Activated T-cell treated with anti-CD3 and anti-CD28 coated beads, Interleukin-2, amount 50 U/mL, for 4 hours (primary cell): ENCODE measurements at places on chromosomes 1 and 21. TPM values are rescaled to one million over a fixed set of nuclear protein-coding genes. Genes with fewer than 3 reads are reported as not detected.

GRCh38 chr1:147486876-147487656, 54.2 kb upstream of the BCL9 start:
- no peak for DNase-seq

- DNase-seq, result no peak
Observed at GRCh38 chr1:68347415-68347814, 102.3 kb downstream of the RPE65 start.

GRCh38 chr1:119602169-119602568, 45.9 kb downstream of the ZNF697 start:
- no peak for DNase-seq

DNA sequence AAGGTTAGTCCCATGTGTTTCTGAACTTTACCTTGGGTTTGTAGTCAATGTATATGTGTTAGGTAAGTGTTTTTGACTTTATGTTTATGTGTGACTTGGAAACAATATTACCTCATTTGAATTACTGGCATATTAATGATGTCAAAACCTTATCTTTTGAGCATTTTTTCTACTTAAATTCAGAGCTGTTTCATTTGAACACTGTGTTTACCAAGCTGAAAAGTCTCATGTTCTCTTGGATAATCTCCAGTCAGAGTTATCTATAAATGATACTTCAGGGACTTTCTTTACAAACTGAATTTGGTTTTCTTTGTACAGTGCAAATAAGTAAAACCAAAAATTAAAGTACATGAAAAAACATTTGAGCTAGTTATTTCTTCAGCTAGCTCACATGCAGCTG, 30.0 kb downstream of the ADAMTS1 start:
- DNase-seq, result no peak

DNA sequence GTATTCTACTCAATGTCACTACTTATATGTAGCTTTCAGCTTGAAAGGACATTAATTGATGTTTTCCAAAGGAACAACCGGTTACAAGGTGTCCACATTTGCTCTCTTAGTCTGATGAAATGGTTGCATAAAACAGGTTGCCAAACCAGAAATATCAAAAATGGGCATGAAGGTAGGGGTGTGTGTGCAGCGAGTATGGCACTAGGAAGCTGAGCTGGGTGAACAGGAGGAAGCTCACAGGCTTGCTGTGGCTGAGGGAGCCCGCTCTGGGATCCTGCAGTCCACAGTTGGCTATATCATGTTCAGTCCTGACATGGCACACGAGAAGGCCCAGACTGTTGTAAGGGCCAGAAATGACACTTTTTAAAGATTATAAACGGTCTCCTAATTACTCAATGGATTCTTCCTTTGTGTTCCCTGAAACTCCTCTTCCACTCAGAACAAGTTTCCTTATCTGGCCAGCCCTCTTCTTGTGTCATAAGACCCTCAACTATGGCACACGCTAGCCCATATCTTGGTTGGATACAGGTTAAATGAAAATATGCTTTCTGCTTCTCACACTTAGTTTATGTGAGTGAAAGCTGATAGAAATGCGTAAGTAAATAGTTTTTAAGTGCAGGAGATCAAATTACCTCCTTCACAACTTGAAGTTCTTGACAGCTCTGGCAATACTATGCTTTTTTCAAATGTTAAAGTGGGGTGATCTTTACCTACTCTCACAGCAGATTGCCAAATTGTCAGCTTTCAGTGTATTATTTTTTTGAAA, 201.5 kb downstream of the LMO4 start:
- DNase-seq, result no peak

DNA sequence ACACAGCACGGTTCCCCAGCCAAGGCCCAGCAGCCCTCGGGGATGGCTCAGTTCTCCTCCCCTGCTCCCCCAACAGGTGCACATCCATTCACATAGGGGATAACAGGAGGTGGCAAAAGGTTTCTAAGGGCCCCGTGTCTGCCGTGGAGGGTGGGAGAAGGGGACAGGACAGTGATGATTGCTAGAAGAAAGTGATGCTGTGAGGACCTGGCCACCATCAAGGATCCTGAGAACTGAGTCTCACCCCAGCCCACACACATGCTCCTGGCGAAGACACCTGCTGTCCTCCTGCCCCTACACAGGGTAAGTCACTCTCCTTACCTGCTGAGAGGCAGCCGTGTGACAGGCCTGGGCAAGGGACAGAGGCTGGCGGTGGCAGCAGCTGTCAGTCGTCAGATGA, 54.5 kb downstream of the GNG4 start:
- no peak for DNase-seq

- no peak for DNase-seq
Observed at GRCh38 chr1:224169718-224170270, 13.2 kb upstream of the DEGS1 start.

- no peak for DNase-seq
Observed at GRCh38 chr1:105664495-105664894, 1392.0 kb upstream of the PRMT6 start.

- no peak for DNase-seq
Observed at GRCh38 chr1:179586107-179586823, 5.4 kb upstream of the TDRD5 start.

DNA sequence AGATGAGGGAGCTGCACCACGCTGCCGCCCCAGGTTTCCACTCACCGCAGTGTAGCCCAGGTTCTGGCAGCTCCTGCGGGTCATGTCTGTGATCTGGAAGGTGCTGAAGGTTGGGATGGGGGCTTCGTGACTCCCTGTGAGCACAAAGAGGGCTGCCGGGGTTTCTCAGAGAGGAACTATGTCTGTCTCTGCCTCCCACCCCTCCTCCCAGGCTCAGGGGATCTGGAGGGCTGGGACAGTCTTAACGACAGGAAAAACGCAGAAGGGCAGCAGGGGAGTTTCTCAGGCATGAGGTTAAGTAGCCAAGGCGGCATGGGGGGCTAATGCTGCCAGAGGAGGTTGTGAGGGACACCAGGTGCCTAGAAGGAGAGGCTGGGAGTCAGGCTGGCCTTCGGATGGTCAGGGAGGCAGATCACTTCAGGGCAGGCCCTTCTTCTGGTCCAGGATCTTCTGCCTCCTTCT, 656 bp downstream of the SH2D2A start:
- DNase-seq, result no peak

- DNase-seq, result no peak
Observed at GRCh38 chr1:209512821-209513220, 70.7 kb upstream of the CAMK1G start.

HRNR gene
- not detected for total RNA-seq

PIGR gene
- 1.6 TPM for total RNA-seq

WLS gene
- total RNA-seq, result 0.33 TPM

OLFML3 gene
- 0.15 TPM for total RNA-seq
